Posterior cingulate gyrus (tissue), 11 donors: ENCODE measurements at places on chromosomes 2 and 18.

- no peak for DNase-seq
These were observed 693 bp upstream of the PDK1 start for GRCh38 chr2:172555272-172555521.

DNA sequence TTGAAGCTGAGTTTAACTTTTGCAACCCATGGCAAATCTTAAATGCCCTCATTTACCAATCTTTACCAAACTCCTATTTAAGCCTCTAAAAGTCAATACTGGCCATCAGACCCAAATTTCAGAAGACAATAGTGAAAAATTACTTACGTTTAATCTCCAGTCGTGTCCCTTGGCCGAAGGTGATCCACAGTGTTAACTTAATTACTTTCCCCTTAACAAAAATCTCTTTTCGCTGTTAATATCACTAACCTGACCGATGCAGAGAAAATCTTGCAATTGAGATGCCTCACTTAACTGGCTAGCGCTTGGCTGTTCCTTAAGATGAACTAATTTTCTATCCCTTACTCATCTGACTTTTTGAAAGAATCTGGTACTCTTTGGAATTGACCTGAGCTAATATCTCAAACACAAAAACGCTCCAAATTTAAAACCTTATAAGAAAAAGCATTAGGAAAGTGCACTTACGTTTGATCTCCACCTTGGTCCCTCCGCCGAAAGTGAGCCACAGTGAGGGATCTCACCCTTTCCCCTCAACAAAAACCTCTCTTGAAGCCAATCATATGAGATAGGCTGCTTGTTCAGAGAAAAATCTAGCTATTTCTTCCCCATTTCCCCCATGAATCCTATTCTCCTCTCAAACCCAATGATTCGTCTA is 169.1 kb downstream of the RPIA start:
- no peak for DNase-seq

DNA sequence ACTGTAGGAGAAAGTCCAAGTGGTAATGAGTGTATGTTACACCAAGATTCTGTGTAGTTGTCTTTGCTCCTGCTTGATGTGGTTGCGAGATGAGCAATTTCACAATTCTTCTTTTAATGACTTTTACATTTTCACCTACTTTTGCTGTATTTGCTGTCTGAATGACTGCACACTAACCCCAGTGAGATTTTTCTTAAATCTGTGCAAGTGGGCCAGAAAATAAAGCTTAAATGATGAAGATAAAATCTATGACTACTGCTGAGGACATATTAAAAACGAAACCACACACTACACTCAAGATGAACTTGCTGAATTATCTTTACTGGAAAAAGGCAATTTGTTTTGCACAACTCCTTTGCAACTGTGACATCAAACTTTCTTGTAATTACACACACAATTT is 4.1 kb downstream of the LDAH start:
- no peak for DNase-seq

- no peak for DNase-seq
These were observed 1649.7 kb downstream of the LRP1B start for GRCh38 chr2:140481136-140481535.

GRCh38 chr2:28348149-28348567 is 44.5 kb upstream of the FOSL2 start:
- DNase-seq = no peak

DNA sequence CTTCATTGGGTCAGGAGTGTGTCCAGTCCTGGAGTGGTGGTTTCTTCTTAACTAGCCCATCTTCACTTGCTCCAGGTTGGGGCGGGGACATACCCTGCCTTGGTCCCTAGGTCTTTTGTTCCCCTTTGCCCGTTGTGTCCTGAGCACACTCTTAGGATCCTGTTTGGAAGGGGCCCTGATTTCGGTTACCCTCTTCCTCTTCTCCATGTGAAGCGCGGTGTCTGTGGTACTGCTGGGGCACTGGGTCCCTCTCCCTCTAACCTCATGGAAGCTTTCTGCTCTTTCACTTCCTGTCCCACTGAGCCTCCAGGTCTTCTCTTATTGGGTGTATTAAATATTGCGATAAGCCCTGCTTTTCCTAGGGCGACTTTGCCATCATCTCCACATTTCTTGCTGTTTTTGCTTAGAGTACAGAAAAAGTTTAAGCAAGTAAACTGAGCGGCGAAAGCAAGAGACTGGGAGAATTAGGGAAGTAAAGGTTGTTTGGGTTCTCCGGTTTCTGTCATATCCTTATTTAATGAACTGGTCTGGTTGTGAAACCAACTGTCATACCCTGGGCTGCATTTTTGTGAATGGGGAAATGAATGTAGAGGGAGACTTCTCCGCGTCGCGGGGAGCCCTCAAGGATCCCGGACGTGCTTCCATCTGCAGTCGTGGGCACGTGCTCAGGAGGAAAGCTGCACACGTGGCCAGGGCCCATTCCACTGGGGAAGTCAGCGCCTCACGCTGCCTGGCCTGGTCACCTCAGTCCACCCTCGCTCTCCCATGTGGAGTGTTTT is 73.8 kb upstream of the B3GNT7 start:
- no peak for DNase-seq

DNA sequence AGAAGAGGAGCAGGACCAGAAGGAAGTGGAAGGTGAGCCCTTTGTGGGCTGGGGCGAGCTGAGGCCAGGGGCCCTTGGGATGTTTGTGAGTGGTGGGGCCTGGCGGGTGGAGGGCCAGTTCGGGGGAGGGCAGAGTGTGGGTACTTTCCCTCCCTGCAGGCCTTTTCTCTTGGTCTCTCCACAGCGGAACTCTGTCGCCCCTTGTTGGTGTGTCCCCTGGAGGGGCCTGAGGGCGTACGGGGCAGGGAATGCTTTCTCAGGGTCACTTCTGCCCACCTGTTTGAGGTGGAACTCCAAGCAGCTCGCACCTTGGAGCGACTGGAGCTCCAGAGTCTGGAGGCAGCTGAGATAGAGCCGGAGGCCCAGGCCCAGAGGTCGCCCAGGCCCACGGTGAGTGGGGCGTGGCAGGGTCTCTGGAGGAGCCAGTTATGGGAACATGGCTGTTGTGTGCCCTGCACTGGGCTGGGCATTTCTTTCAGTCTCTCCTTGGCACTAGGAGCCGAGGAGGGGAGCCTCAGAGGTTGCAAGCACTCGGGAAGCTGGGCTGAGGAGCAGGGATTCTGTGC is 10.8 kb downstream of the STK11IP start:
- DNase-seq = no peak
